ENCODE measurements at places on chromosomes 7 and 10. TPM values are rescaled to one million over a fixed set of nuclear protein-coding genes. Genes with fewer than 3 reads are reported as not detected.

Gene UBE2H
- total RNA-seq = 43.4 TPM

Gene OGDHL
- 10.6 TPM for total RNA-seq

Gene ZCWPW1
- total RNA-seq = 2.0 TPM

Gene ABCB1
- total RNA-seq = 6.1 TPM

Gene PLOD3
- total RNA-seq = 98.0 TPM

All from neural crest cell (in vitro differentiated cells).